ENCODE measurements at places on chromosomes 5 and 9. TPM values are rescaled to one million over a fixed set of nuclear protein-coding genes. Genes with fewer than 3 reads are reported as not detected.
A peak's percentile ranks its signal among the peaks of the same experiment; 100 is the strongest.

GRCh38 chr9:120878188-120879130 lies 1.5 kb upstream of the PHF19 start:
- H3K27ac ChIP-seq, result peak overlapping the region; percentile 4
- H3K4me3 ChIP-seq, result peak overlapping the region; percentile 90

DNA sequence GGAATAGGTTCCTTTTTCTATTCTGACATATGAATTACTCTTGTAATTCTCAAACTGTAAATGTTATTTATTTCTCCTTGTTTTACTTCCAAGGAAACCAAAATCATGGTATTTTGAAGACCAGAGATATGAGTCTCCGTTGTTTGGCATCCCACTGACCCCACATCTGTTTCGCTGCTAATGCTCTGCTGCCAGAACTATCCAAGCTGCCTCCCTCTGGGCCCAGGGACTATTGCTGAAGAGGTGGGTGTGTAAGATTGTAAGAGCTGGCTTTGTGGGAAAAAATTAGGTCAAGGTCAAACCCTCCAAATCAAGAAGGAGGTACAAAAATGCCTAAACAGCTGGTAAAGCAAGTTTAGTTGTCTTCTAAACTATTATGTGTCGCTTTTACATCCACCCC lies 129.4 kb upstream of the MYO10 start:
- H3K4me1 ChIP-seq, result peaks cover 18% of the 10 kb centered on the region
- H3K27ac ChIP-seq, result no peak overlapping the region
- DNase-seq, result no peak
- H3K4me3 ChIP-seq, result no peak overlapping the region

- H3K4me1 ChIP-seq, result no peaks in the 10 kb centered on the region
- H3K36me3 ChIP-seq, result no peaks in the 10 kb centered on the region
- H3K27ac ChIP-seq, result no peak overlapping the region
- no peak for DNase-seq
- H3K27me3 ChIP-seq, result peaks cover 29% of the 10 kb centered on the region
- H3K4me3 ChIP-seq, result no peak overlapping the region
These were observed 20.6 kb downstream of the UNC5A start for GRCh38 chr5:176830995-176831423.

Gene FBXO38
- 43.6 TPM for total RNA-seq

Gene PCDHGA6
- 0.86 TPM for total RNA-seq

Data from type B pancreatic cell (in vitro differentiated cells).